ENCODE measurements at places on chromosomes 16 and 17.

- no peak for DNase-seq
Measured at GRCh38 chr17:42275527-42276358, 448 bp downstream of the STAT5B start.

GRCh38 chr16:13996778-13997288 lies 74.3 kb upstream of the MRTFB start:
- no peak for DNase-seq

- DNase-seq: no peak
Measured at GRCh38 chr17:49333804-49334203, 28.2 kb downstream of the ZNF652 start.

- DNase-seq: no peak
Measured at GRCh38 chr16:16973707-16974591, 496.8 kb downstream of the XYLT1 start.

- DNase-seq: no peak
Measured at GRCh38 chr16:62194828-62195227, 158.6 kb upstream of the CDH8 start.

GRCh38 chr16:2490190-2491105 lies 15.5 kb downstream of the TBC1D24 start:
- no peak for DNase-seq

DNA sequence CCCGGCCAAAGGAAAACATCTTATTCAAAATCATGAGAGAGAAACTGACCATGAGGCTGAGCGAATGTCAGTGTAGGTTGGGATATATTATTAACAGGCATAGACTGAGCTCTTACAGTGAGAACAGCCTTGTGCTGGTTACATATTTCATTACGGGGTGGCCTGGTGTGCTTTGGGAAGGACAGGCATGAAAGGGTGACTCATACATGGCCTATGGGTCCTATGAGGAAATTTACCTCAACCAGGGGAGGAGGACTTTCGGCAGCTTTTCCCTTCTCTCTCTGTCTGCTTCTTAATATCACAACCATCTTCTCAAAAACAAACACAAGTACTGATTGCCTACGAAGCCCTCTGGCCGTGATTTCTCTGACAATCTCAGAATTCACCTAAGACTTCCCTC lies 579.1 kb downstream of the CDH13 start:
- no peak for DNase-seq

GRCh38 chr17:45038728-45039634 lies 12.5 kb downstream of the DCAKD start:
- DNase-seq: no peak

- DNase-seq: no peak
Measured at GRCh38 chr16:63629272-63629671, 1492.6 kb downstream of the CDH11 start.

DNA sequence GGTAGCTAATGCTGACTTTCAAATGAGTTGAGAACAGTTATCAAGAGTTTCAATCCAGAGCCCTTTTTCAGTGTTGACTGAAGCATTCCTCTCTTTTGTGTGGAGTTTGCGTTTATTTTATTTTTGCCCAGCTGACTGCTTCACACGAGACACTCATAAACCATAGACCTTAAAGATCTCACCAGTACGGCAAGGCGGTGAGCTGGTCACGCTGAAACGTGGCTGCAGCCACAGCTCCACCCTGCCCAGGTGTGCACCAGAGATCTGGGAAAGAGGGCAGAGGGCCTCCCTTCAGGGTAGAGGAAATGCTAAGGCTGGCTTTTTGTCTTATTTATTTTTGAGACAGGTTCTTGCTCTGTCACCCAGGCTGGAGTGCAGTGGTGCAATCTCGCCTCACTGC lies 112.2 kb downstream of the AATF start:
- no peak for DNase-seq

DNA sequence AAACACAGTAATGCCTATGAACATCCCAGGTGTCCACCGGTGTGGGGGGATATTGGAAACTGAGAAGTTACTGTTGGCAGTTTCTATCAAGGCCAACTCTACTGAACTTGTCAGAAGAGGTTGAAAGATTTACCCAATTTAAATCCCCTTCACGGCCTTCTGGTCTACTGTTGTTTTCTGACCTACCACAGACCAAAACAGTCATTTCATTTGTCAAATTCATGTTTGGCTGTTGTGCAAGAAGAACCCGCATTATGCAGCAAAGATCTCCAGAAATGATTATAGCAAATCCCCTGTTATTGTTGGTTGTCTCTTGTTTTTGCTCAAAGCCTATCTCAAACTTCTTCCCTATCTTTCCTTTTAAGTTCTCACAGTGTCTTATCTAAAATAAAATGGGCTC lies 73.1 kb upstream of the MAF start:
- no peak for DNase-seq

DNA sequence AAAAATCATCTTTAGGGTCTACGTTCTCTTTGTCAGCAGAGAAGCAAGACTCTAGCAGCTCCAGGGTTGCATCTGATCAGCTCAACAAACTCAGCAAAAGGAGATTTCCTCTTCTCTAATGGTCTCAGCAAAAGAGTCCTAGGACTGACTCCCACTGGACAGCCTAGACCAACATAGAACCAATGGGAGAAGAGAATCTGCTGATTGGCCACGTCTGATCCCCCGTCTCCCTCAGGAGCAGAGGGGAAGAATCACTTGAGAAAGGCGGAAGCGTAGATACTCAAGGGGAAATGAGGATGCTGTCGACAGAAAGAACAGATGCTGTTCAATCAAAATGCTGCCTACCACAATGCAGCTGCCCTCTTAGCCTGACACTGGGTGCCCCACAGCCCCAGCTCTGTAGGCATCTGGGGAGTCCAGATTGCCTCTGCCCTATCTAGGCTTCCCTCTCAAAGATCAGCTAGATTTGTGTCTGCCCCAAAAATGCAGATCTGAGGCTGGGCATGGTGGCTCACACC lies 31.5 kb upstream of the EMP2 start:
- DNase-seq: no peak

DNA sequence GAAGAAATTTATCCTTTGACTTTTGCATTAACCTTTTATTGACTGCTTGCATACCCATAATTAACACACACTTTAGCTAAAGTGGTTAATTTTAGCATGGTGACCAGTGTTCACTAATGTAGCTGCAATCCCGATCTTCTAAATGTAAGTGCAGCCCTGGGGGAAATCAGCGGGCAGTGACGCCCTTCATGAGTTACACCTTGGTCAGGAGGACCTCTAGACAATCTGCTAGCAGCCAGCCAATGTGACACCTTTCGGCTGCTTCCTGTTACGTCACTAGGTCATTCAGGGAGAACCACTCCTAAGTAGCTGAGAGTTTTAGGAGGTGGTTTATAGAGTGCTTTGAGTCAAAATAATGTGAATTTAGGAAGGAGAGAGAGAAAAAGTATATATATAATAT lies 180.5 kb downstream of the IRX3 start:
- no peak for DNase-seq

- DNase-seq: no peak
Measured at GRCh38 chr16:75983741-75984381, 257.6 kb upstream of the CPHXL start.

GRCh38 chr17:80097127-80097621 lies 4.2 kb upstream of the GAA start:
- DNase-seq: no peak

DNA sequence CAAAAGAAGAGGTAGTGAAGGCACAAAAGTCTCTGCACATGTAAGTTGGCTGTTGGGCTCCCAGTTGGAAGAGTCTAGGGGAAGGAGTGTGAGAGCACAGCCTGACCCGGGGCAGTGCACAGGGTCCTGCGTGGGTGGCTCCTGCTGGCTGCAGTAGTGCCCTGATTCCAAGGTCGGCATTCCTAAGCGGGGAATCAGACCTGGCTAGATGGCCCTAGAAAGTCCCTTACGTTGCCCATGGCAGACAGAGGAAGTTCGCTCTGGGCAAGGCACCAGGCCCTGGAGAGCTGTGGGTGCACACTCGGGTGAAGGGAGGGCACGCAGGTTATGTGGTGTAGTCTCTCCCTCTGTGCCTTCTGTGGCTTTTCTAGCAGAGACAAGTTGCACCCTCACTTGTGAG lies 22.8 kb upstream of the SLC5A11 start:
- no peak for DNase-seq

GRCh38 chr17:57939797-57940196 lies 15.4 kb downstream of the CUEDC1 start:
- DNase-seq: no peak

GRCh38 chr17:32305049-32305448 lies 36.9 kb downstream of the C17orf75 start:
- no peak for DNase-seq

DNA sequence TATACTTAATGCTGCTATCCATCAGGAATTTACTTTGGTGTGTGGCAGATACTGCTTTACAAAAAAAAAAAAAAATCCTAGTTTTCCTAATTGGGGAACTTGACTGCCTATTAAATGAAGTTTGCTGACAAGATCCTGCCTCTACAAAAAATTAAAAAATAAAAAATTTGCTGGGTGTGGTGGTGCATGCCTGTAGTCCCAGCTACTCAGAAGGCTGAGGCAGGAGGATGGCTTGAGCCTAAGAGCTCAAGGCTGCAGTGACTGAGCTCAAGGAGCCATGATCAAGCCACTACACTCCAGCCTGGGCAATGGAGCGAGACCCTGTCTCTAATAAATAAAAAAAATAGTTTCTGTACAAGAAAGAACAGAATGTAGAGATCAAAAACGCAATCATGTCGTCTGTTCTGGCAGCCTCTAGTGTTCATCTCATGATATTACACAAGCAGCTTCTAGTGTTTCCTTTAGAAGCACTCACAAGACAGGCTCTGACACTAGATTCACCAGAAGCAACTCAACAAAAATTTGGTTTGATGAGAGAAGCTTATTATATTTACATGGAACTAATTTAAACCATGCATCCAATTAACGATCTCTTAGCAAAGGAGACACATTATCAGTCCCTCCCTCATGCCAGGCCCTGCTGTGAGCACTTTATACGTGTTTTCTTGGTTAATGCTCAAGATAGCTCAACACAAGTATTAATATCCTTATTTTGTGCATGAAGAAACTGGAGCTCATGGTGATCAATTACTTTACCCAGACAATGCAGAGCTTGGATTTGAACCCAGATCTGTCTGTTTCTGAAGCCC lies 6.8 kb upstream of the KRTAP17-1 start:
- no peak for DNase-seq

DNA sequence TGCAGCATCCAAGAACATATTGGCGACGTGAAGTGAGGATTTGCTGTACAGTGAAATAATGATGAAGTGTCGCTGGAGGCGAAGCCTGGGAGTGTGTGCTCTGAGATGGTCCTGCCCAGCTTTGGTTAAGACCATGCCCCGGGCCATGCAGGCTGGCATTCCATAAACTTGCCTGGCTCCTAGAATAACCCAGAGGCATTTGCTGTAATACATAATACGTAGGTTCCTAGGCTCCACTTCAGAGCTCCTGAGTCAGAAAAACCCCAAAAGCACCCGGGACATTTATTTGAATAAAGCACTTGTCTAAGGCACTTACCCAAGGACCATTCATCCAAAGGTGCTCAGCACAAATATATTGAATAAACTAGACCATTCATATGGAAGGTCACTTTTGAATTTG lies 279.3 kb downstream of the ABCC12 start:
- DNase-seq: no peak

GRCh38 chr17:72407336-72407909 lies 286.6 kb downstream of the SOX9 start:
- DNase-seq: no peak

DNA sequence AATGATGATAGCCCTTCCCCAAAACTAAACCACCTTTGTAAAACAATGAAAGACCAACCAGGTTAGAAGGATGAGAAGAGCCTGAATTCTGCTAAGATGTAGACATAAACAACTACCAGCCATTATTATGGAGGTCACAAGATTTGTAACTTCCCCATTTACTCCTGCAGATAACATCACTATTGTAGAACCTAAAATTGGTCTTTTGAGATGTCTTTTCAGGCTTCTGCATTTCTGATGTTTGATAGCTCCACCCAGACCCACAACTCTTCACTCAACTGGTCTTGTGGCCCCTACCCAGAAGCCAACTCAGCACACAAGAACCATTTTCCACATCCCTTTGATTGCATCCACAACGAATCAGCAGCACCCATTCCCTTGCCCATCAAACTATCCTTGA lies 100.8 kb downstream of the TMEM132E start:
- DNase-seq: no peak

GRCh38 chr17:42183741-42184711 lies 1.2 kb downstream of the HCRT start:
- DNase-seq: peak; percentile 63

GRCh38 chr16:11583889-11584565 lies 2.7 kb downstream of the LITAF start:
- DNase-seq: no peak

DNA sequence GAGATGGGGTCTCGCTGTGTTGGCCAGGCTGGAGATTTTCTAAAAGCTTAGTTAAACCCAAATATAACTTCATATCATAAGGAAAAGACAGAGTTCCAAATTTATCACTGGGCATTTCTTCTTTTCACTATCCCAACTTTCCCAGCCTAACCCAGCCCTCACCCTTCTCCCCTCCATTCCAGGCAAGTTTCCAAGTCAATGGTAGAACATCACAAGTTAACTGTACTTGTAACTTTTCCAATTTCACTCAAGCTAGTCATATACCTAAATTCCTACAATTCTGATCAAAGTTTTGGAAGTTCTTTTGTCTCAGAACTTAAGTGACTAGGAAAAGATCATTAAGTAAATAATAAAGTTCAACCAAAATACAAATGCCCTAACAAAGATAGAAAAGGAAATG lies 61.2 kb downstream of the USP32 start:
- no peak for DNase-seq

DNA sequence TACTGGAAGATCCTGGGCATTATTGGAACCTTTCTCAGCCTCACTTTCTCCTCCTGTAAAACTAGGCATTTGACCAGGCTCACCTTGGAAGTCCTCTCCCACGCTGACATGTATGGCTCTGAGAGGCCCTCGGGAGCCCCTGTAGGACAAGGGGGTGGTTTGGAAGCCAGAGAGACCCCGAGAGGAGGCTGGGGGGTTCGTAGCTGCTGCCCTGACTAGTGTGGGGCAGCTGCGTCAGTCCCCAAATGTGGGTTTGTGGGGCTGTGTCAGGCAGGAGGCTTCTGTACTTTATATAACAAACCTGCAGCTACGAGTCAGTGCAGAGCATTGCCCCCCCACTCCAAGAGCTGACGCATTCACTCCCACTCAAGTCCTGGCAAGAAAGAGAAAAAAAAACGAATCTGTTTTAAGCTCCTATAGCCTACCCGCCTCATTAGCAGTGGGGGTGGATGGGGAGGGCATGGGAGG lies 1.8 kb downstream of the CX3CL1 start:
- DNase-seq: no peak

- DNase-seq: peak; percentile 21
Measured at GRCh38 chr17:28549236-28550132, 2.9 kb downstream of the UNC119 start.

DNA sequence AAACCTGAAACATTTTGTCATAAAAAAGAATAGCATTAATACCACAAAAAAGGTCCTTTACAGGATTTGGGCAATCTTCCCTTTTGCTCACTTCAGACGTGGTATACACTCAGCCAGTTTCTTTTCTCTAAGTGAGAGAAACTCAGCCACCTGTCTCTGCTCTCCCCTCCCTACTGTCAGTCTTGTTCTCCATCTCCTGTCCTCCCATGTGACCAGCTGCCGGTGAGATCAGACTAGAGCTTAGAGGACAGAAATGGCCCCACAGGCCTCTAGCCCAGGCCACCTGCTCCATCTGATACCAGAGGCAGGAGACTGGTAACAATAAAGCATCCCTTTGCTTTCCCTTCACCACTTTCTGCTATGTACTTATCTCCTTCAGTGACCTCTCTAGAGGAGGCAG lies 34.9 kb downstream of the CMC2 start:
- no peak for DNase-seq

- no peak for DNase-seq
Measured at GRCh38 chr16:50830698-50831097, 88.8 kb downstream of the CYLD start.

- DNase-seq: no peak
Measured at GRCh38 chr16:55322327-55322726, 1.7 kb upstream of the IRX6 start.

GRCh38 chr17:68302066-68302564 lies 10.8 kb downstream of the ARSG start:
- no peak for DNase-seq

Data from stimulated activated CD4-positive, alpha-beta T cell treated with anti-CD3 and anti-CD28 coated beads, Interleukin-1b, Interleukin-23, amount 100 ng/mL, for 1 hour (primary cell).